ENCODE measurements at places on chromosomes 3 and 15. TPM values are rescaled to one million over a fixed set of nuclear protein-coding genes. Genes with fewer than 3 reads are reported as not detected.

CLRN1 gene
- not detected for total RNA-seq

DNA sequence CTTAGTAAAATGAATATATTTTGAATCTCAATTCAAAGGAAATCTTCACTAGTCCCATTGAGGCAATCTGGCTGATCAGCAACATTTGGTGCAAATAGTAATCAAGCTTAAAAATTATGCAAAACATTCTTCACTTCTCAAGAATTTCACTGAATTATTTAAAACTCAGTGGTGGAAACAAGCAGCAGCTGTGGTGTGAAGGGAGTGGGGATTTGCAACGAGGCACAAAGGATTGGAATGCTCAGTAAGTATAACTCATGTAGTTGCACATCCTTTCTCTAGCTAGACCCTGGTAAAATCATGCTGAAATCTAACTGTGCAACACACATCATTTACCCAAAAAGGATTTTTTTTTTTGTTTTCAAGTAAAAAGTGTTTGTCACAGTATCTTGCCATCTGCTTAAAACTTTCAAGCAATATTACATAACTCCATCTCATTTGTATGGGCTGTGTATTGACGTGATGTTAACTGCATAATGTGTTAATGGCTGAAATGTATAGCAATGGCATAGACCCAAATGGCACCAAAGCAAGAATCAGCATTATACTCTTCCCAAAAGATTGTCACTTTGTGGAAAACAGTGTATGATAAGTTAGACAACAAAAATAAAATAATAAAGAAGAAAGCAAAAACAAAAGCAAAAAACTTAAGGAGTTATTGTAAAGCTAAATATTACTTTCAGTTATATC is 816.6 kb downstream of the EPHA3 start:
- DNase-seq = no peak

DNA sequence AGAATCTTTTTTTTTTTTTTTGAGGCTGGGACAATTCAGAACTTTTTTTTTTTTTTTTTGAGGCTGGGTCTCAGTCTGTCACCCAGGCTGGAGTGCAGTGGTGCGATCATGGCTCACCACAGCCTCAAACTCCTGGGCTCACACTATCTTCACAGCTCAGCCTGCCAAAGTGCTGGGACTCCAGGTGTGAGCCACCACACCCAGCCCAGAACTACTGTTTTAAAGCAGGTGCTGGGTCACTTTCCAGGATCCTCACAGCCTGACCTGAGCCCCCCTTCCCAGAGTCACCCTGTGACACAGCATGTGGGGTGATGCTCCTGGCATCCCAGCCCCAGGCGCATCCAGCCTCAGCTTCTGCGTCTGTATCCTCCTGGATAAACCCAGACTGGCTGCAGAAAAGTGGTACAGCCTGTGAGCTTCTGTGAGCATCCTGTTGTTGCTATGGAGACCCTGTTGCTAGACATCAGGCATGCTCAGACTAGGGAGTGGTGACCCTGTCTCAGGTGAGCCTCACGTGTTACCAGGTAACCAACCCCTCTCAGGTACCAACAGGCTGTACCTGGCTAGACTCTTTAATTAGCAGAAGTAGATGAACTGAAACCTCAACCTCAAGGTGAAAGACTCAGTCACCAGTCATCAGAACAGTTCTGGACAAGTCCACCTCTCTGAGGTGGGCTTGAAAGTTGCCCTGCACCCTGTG is 15.0 kb downstream of the KLF13 start:
- no peak for DNase-seq

BTBD1 gene
- total RNA-seq = 128 TPM

GRCh38 chr15:73972984-73973682 is 19.0 kb downstream of the STOML1 start:
- peak; percentile 94 for DNase-seq

EIF3J gene
- 78.4 TPM for total RNA-seq

DNA sequence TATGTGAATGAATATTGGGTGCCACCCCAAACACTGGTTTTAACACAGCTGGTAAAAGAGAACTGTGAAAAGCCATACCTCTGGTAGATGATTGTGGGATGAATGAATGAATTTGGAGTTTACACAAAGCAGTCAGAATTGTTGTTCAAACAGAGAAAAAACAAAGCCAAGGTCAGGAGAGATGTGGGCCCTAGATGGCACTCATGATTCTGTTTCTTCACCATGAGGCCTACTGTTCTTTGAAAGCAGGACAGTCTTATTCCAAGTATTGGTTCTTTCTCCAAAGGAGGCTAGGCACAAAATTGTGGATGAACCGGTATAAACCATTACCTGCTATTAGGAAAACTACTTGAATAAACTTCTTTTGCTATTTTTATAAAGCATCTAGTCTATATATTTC is 97.6 kb downstream of the SAMMSON start:
- no peak for DNase-seq

DNA sequence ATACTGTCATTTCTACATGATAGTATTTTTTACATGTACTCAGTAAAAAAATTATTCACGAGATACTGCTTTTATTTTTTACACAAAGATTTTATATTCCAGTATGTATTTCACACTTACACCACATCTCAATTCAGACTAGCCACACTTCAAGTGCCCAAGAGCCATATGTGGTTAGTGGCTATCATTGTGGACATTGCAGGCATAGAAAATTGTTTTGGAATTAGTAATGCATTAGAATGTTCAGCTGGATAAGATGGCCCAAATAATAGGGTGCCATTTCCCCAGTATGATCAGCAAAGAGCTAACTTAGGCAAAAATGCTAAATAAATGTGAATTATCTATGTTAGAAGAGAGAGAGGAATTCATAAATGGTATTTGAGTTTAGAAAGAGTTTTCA is 203.8 kb upstream of the MCTP2 start:
- DNase-seq = no peak

Measured in cardiac septum (tissue), 1 donor.